ENCODE measurements at places on chromosomes 2 and 18.

GRCh38 chr18:58666176-58666575 is 5.1 kb upstream of the MALT1 start:
- no peak for DNase-seq
- no peaks in the 10 kb centered on the region for H3K36me3 ChIP-seq
- H3K4me3 ChIP-seq, result no peak overlapping the region
- H3K27ac ChIP-seq, result no peak overlapping the region

DNA sequence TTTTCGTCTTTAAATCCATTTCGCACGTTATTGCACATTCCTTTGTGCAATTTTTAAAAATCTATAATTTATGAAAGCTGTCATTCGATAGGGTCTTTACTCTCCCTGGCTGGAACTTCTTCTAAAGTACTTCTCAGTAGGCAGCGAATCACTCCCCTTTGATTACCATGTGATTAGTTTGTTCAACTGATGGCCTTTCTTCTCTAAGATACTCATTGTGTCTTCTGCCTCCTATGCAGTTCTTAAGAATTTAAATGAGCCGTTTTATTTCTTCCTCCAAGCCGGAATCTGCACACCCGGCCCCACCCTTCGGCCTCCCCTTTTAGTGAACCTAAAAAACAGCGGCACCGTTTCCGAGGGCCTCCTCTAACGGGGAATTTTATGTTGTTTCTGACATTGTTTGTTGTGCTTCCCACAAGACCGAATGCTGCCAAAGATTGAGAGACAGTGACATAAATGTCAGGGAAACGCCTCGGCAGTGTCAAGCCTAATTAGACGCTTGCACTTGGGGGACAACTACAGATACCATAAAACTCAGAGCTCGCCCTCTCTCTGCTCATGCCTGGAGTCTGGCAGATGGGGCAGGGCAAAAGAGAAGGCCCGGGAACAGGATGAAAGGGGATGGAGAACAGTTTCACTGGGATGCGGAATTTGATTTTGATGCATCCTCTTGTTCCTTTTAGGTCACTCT is 255.3 kb downstream of the BCL11A start:
- H3K36me3 ChIP-seq, result no peaks in the 10 kb centered on the region
- H3K27me3 ChIP-seq, result no peaks in the 10 kb centered on the region
- H3K4me3 ChIP-seq, result no peak overlapping the region

GRCh38 chr2:221569871-221570270 is 2.2 kb downstream of the EPHA4 start:
- peaks cover 68% of the 10 kb centered on the region for H3K4me1 ChIP-seq
- peak overlapping the region; percentile 92 for H3K27ac ChIP-seq
- peak; percentile 31 for DNase-seq
- peak overlapping the region; percentile 100 for H3K4me3 ChIP-seq
- H3K36me3 ChIP-seq, result peaks cover 13% of the 10 kb centered on the region

DNA sequence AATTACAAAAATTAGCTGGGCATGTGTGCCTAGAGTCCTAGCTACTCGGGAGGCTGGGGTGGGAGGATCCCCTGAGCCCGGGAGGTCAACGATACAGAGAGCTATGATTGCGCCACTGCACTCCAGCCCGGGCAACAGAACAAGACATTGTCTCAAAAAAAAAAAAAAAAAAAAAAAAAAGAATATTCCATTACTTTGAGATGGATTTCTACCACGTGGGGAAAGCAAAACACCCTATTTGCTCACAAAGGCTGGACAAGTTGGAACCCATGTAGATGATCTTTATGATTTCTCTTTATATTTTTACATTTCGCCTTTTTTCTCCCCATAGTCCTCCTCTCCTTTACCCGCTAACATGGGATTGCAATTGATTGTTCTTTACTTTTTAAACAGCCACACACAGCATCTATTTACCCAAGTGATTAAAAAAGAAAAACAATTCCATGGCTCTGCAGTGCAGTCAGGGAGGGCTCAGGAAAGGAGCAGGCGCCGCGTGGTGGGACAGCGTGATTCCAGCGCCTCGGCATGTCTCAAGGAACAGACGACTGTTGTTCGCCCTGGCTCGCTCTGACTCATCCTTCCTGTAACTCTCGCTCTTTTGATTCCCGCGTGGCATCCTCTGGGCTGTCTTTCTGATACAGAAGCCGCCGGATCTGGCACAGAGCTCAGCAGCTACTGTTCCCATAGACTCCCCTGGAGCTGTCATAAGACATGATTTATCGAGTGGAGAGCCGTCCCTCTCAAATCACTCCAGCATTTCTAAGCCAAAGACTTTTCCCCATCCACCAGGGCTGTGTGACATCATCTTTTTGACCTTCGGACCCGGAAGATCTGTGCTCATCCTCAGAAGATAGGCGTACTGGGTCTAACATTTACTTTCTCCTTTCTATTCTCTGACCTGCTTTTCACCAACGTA is 230.4 kb upstream of the AGAP1 start:
- H3K36me3 ChIP-seq, result no peaks in the 10 kb centered on the region
- peak overlapping the region; percentile 98 for H3K27ac ChIP-seq
- peaks cover 78% of the 10 kb centered on the region for H3K4me1 ChIP-seq
- peak overlapping the region; percentile 79 for H3K4me3 ChIP-seq
- peaks cover 3% of the 10 kb centered on the region for H3K27me3 ChIP-seq

DNA sequence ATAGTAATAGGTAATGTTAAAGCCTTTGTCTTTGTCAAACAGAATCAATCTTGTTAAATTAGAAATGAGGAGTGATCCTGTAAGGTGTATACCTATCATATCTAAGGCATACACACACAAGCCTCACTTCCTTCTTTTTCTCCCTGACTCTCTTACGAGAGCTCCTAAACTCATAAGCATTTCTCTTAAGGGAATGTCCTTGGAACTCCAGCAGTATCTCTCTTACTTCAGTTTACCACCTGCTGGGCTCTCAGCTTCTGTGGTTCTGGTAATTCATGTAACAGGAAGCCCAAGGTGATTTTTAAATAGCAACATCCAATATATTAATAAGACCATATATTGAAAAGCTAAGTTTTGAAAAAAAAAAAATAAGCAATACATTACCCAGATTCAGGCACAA is 85.9 kb downstream of the UBE2E3 start:
- H3K4me1 ChIP-seq, result peaks cover 9% of the 10 kb centered on the region
- no peak overlapping the region for H3K4me3 ChIP-seq
- no peak for DNase-seq
- no peaks in the 10 kb centered on the region for H3K27me3 ChIP-seq
- peaks cover 8% of the 10 kb centered on the region for H3K36me3 ChIP-seq
- no peak overlapping the region for H3K27ac ChIP-seq

- peaks cover 16% of the 10 kb centered on the region for H3K4me1 ChIP-seq
- no peak overlapping the region for H3K27ac ChIP-seq
- no peaks in the 10 kb centered on the region for H3K27me3 ChIP-seq
- no peak for DNase-seq
- H3K36me3 ChIP-seq, result peaks cover 17% of the 10 kb centered on the region
These were observed 47.0 kb downstream of the KIF5C start for GRCh38 chr2:148922062-148922461.

GRCh38 chr2:30443081-30443480 is 4.0 kb upstream of the LCLAT1 start:
- DNase-seq, result no peak
- H3K4me3 ChIP-seq, result no peak overlapping the region
- no peak overlapping the region for H3K27ac ChIP-seq

DNA sequence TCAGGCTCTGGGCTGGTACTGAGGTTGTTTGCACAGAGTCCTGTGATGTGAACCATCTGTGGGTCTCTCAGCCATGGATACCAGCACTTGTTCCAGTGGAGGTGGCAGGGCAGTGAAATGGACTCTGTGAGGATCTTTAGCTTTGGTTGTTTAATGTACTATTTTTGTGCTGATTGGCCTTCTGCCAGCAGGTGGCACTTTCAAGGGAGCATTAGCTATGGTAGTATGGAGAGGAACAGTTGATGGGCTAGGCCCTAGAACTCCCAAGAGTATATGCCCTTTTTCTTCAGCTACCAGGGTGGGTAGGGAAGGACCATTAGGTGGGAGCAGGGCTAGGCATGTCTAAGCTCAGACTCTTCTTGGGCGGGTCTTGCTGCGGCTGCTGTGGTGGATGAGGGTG is 257.0 kb upstream of the GYPC start:
- no peak for DNase-seq
- no peaks in the 10 kb centered on the region for H3K4me1 ChIP-seq
- peaks cover 5% of the 10 kb centered on the region for H3K36me3 ChIP-seq
- H3K27ac ChIP-seq, result no peak overlapping the region
- H3K27me3 ChIP-seq, result no peaks in the 10 kb centered on the region
- H3K4me3 ChIP-seq, result no peak overlapping the region

- H3K27ac ChIP-seq, result no peak overlapping the region
- H3K36me3 ChIP-seq, result peaks cover 66% of the 10 kb centered on the region
- no peak for DNase-seq
- no peaks in the 10 kb centered on the region for H3K4me1 ChIP-seq
- no peaks in the 10 kb centered on the region for H3K27me3 ChIP-seq
- H3K4me3 ChIP-seq, result no peak overlapping the region
These were observed 60.5 kb downstream of the UGP2 start for GRCh38 chr2:63902149-63902548.

- no peaks in the 10 kb centered on the region for H3K36me3 ChIP-seq
- H3K27me3 ChIP-seq, result peaks cover 65% of the 10 kb centered on the region
- peaks cover 5% of the 10 kb centered on the region for H3K4me1 ChIP-seq
- H3K27ac ChIP-seq, result no peak overlapping the region
- no peak overlapping the region for H3K4me3 ChIP-seq
These were observed 7.1 kb downstream of the TMEM163 start for GRCh38 chr2:134711692-134712091.

GRCh38 chr2:100623930-100624329 is 61.1 kb downstream of the PDCL3 start:
- peaks cover 2% of the 10 kb centered on the region for H3K36me3 ChIP-seq
- no peak overlapping the region for H3K4me3 ChIP-seq
- no peak overlapping the region for H3K27ac ChIP-seq
- H3K4me1 ChIP-seq, result no peaks in the 10 kb centered on the region
- DNase-seq, result no peak

- H3K4me1 ChIP-seq, result peaks cover 9% of the 10 kb centered on the region
- H3K27ac ChIP-seq, result no peak overlapping the region
- DNase-seq, result no peak
- no peaks in the 10 kb centered on the region for H3K27me3 ChIP-seq
- H3K4me3 ChIP-seq, result no peak overlapping the region
These were observed 122.6 kb upstream of the EPAS1 start for GRCh38 chr2:46174345-46175170.

DNA sequence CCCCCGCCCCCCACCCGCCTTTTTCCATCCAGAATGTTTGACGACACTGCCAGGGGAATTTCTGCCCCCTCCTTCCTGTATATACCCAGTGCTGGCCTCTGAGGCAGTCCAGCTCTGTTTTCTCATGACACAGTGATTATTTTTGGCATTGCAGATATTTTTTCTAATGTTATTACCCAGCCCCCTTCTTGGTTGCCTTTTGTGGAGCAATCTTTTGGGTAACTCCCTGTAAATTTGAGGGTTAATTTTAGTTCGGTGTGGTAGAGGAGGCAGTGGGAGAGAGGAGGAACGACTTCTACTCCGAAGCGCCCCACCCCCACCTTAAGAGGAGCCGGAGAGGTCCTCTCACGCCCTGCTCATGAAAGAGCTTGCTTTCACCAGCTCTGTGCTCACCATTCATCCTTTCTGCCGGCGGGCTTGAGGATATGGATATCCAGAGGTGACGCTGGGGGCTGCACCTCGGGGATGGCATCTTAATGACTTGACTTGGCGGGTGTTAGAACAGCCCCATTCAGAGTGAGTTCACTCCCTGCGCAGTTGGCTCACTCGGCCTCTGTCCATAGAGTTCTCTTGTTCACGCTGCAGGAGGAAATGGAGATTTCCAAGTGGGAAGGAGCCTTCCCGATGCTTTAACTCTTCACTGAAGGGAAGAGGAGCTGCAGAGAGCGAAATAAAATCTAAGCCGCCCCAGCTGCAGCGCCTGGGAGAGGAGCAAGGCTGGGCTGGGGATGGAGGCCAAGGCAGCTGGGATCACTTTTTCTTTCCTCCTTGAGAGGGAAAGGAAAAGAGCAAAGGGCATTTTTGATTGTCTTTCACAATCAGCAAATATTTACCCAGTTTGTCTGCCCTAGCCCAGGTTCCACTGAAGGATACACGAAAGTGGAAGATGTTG is 38.4 kb downstream of the EPAS1 start:
- H3K27me3 ChIP-seq, result peaks cover 6% of the 10 kb centered on the region
- peak overlapping the region; percentile 85 for H3K27ac ChIP-seq
- peaks cover 30% of the 10 kb centered on the region for H3K4me1 ChIP-seq
- no peaks in the 10 kb centered on the region for H3K36me3 ChIP-seq

- H3K4me3 ChIP-seq, result no peak overlapping the region
- DNase-seq, result no peak
- no peaks in the 10 kb centered on the region for H3K27me3 ChIP-seq
- H3K27ac ChIP-seq, result no peak overlapping the region
- H3K4me1 ChIP-seq, result peaks cover 11% of the 10 kb centered on the region
- H3K36me3 ChIP-seq, result no peaks in the 10 kb centered on the region
These were observed 118.5 kb upstream of the TWIST2 start for GRCh38 chr2:238729261-238729935.

DNA sequence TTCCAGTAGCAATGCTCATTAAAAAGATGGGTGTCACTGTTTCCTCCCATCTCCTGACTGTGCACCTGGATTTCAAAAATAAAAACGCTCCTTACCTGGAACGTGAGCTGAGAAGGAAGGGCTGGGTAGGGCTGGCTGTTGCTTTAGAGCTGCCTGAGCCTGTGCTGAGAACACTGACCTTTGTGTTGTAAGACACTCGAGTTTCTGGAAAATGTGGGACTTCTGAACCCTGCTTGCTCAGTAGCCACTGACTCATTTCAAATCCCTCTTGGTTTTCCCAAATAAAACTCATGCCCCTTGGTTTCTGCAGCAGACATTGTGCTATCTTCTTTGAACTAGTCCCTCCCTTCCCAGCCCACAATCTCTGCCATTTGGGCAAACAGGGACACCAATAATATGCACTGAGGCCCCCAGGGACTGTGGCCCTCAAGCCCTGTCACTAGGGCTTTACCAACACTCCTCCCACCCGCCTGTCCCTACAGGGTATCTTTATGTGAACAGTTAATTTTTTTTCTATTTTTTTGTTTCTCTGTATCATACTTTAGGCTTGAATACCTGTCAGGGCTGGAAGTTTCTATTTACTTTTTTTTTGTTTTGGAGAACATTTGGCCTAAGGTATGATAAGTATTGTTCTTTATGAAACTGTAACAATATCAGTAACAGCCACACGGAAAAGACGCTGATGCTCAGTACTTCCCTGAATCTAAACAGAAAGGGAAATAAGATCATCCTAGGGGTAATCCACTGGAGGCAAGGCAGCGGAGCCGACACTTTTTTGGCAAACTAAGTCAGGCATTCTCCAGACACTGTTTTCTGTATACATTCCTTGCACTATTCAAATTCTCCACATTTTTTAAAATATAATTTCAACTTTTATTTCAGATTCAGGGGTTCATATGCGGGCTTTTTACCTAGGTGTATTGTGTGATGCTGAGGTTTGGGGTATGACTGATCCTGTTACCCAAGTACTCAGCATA is 280.2 kb downstream of the STK39 start:
- H3K27me3 ChIP-seq, result no peaks in the 10 kb centered on the region
- no peak overlapping the region for H3K4me3 ChIP-seq
- peaks cover 2% of the 10 kb centered on the region for H3K4me1 ChIP-seq
- no peak for DNase-seq

DNA sequence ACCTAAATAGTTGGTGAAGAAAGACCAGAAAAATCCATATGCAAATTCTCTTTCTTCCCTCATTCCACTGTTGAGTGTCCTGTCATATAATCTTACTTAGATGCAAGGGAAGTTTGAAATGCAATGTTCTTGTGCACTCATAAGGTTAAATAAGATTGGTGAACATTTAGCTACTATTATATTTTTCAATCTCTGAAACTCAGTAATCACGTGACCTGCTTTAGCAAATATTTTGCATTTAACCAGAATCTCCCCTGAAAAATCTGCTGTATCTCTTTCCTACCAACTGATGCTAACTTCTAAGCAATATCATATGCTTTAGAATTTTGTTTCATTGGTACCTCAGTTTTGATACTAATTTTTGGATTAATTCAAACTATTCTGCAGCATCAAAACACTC is 533.2 kb downstream of the RIT2 start:
- no peak overlapping the region for H3K4me3 ChIP-seq
- H3K27ac ChIP-seq, result no peak overlapping the region
- H3K36me3 ChIP-seq, result no peaks in the 10 kb centered on the region
- no peaks in the 10 kb centered on the region for H3K27me3 ChIP-seq
- no peaks in the 10 kb centered on the region for H3K4me1 ChIP-seq
- DNase-seq, result no peak
